Astrocyte of the cerebellum (primary cell): ENCODE measurements at places on chromosomes 5 and 9.

DNA sequence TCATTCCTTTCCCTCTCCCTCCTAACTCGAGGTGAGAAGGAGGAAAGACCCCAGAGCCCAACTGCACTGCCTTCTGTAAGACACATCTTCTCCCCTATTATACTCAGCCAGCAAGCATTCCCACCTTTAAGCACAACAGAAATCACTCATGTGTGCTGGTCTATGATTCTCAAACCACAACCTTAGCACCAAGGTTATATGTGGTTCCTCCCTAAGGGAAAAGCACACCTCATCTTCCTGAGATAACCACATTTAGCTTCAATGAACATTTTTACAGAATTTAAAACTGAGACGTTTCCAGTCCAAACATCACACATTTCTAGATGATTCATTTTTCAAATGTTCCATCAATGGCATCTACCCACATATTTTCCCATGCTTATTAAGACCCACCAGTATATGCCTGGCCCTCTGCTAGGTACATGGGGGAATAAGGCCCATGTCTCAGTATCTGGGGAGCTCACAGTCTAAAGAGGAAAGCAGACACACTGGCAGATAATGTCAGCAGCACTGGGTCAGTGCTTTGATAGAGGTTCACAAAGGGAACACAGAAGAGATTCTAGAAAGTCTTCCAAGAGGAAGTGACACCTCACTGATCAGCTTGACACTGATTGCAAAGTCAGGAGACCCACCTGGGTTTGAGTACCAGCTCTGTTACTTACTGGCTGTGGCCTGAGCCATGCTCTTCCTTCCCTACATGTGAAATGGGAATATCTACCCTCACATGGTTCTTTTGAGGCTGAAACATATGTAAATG, 245.4 kb downstream of the DENND1A start:
- DNase-seq = peak; percentile 20

- DNase-seq = no peak
These were observed 282.9 kb upstream of the WWC1 start for GRCh38 chr5:168008555-168008954.

DNA sequence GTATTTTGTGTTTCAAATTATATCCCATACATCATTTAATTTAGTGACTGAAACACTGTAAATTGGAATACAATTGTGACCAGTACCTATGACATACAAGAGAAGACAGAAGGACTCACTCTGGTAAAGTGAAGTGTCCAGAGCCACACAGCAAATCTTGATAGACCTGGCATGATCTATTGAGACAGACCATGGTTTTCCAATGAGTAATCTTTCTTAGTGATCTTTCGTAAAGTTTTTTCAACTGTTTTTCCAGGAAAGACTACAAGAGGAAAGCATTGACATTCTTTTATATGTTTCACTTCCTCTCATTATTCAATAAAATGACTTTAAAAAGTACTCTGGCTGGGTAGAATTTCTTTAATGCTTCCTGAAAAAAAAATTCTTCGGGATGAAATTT, 43.3 kb upstream of the ALDH1A1 start:
- no peak for DNase-seq

- no peak for DNase-seq
These were observed 7.5 kb upstream of the ERAP2 start for GRCh38 chr5:96868603-96869371.

GRCh38 chr5:172579403-172579990, 61.6 kb upstream of the NEURL1B start:
- DNase-seq = no peak

DNA sequence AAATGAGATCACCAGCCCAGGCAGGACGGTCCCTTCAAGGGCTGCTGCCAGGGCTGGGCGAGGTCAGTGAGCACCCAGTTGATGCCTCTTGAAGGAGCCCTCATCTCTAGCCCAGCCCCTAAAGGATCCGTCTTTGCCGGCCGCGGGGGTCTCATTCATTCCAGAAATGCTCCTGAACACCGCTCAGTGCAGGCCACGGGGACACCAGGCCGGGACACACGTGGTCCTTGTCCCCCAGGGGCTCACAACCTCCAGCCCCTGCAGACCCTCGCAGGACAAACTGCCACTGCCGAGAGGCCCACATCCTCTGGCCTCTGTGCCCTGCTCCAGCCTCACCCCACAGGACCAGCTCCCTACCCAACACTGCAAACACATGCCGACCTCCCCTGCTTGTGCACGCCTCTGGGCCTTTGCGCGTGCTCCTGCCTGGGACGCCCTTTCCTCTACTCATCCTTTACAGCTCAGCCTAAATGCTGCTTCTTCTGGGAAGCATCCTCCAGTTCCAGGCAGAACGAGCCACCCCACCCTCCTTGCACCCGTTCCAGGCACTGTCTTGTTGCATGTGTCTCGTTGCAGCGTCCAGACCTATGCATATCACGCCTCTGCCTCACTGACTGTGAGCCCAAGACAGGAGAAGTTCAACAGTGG, 10.3 kb upstream of the LAMC3 start:
- no peak for DNase-seq

GRCh38 chr9:93422977-93423616, 28.4 kb upstream of the FAM120A start:
- DNase-seq = no peak

GRCh38 chr5:132260714-132261551, 3.4 kb downstream of the PDLIM4 start:
- DNase-seq = peak; percentile 95

DNA sequence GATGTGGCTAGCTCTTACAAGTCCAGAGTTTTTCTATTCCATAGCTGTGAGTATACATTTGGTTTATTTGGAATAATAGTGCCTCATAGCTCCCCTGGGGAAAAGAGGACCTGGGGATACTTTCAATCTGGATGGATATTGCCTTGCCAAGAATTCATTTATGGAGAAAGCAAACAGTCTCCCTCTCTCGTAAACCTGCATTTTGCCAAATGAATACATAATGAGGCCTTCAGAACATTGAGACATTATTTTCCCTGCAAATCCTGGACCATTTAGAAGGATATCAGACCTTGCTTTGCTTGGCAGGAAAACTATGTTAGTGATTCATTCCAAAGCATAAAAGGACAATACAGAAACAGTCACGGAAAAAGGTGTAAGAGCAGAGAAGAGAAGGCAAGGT, 569.6 kb upstream of the BRINP1 start:
- DNase-seq = peak; percentile 74

DNA sequence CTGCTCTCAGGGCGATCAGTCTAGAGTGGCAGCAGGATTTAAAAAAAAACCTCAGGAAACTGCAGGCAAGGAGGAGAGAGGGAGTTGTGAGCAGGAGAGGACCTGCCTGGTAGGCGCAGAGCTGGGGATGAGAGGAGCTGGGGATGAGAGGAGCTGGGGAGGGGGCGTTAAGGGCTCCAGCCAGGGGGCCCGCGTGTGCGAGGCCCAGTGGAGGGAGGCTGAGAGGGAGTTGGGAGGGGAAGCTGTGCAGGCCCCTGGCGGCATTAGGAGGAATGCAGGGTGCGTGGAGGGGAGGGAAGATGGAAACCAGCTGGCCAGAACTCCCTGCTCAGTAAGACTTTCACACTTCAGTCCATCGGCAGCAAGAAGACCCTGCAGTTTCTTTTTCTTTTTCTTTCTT, 45.2 kb upstream of the HMCN2 start:
- DNase-seq = no peak

- DNase-seq = no peak
These were observed 17.0 kb upstream of the CRB2 start for GRCh38 chr9:123338710-123339665.

DNA sequence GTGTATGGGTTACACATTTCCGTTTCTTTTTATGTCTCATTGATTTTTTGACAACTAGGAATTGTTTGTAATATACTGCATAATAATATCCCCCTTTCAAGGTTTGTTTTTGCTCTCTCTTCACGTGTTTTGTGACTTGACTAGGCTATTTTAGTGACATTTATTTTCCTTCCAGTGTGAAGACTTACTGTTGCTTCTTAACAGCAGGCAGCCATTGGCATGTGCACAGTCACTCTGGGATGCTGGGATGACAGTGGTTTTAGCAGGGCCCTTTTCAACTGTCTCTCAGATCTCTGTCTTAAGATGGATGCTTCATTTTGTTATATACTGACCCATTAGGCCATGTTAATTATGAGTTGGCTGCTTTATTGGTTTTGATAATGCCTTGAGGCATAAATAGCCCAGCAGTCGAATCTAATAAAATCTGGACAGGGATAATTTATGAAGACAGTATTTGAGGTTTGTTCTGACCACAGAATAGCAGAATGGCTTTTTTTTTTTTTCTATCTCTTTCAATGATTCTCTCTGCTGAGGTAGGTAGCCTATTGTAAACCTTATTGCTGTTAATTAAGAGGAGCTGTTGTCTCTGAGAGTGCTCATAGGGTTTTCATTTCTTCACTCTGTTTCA, 536.0 kb downstream of the GABRG2 start:
- DNase-seq = no peak

GRCh38 chr5:179697993-179698934, 503 bp upstream of the CANX start:
- DNase-seq = peak; percentile 98

- peak; percentile 13 for DNase-seq
These were observed at the start of gene MPDZ for GRCh38 chr9:13279284-13280141. TSS of gene MPDZ (minus strand) at chr9:13279692. CDS start at chr9:13250315, 29,377 bp downstream.

GRCh38 chr5:67886761-67887160, 328.8 kb upstream of the PIK3R1 start:
- DNase-seq = no peak

GRCh38 chr5:39494107-39494510, 69.3 kb upstream of the DAB2 start:
- peak; percentile 50 for DNase-seq

- DNase-seq = peak; percentile 23
These were observed 93.3 kb downstream of the KIAA0825 start for GRCh38 chr5:94524841-94525697.

DNA sequence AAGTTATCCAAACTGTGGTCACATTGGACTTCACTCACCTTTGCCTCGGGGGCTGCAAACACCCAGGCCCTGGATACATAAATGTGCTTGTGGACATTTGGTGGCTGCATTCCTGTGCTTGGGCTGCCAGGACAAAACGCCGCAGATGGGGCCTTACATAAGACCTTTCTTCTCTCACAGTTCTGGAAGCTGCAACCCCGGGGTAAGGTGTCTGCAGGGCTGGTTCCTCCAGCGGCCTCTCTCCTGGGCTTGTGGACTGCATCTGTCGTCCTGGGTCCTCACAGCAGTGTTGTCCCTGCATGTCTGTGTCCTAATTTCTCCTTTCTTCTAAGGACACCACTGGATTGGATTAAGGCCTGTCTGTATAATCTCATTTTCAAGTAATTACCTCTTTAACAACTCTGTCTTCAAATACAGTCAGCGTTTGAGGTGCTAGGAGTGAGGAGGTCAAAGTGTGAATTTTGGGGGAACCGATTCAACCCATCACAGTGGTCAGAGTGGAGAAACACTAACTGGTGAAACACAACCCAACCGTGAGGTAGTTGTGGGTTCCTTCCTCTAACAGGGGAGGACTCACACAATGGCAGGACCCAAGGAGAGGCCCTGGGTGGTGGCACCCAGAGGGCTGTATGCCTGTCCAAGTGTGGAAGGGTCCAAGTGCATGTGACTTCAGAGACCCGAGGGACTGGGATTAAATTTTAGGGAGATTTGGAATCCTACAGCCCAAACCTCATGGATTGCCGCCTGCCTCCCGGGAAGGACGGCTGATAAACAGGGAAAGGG, 415.6 kb downstream of the IRX2 start:
- DNase-seq = no peak

- no peak for DNase-seq
These were observed 42.9 kb downstream of the LURAP1L start for GRCh38 chr9:12817702-12818101.

GRCh38 chr5:132750471-132751230, 3.4 kb downstream of the CCNI2 start:
- DNase-seq = no peak

DNA sequence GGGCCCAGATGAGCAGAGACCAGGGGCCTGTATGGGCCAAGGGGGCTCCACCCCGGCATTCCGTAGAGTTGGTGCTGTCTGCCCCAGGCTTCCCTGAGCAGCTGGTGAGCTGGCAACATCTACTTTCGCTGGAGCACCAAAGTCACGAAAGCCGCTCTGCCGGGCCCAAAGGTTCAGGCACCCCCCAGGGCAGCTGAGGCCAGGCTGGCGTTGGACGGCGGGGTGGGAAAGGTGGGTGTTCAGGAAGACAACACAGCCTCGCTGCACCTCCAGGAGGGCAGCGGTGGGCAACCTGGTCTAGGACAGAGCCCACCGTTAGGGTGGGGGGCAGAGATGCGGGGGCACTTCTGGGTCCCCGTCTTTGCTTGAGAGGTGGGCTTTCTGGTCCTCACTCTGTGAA, 30.1 kb upstream of the TMEM250 start:
- no peak for DNase-seq

- DNase-seq = no peak
These were observed 37.0 kb downstream of the B4GALT1 start for GRCh38 chr9:33129886-33130881.

GRCh38 chr5:87139795-87140194, 127.9 kb upstream of the RASA1 start:
- DNase-seq = no peak

DNA sequence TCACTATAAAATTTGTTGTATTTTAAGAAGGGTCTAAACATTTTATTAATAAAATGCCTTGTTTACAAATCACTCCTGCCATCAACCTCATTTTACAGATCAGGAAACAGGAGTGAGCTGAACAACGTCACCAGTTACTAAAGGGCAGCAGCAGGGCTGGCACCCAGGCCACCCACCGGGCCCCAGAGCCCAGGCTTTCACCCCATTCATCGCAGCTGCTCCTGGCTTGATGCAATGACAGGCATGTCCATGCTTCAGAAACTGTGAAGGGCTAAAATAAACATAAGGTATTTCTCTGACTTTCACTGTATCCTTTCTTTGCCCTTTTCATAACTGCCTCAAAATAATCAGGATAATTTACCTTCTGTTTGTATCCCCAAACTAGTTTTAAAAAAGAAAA, 18.1 kb downstream of the MED27 start:
- DNase-seq = no peak

DNA sequence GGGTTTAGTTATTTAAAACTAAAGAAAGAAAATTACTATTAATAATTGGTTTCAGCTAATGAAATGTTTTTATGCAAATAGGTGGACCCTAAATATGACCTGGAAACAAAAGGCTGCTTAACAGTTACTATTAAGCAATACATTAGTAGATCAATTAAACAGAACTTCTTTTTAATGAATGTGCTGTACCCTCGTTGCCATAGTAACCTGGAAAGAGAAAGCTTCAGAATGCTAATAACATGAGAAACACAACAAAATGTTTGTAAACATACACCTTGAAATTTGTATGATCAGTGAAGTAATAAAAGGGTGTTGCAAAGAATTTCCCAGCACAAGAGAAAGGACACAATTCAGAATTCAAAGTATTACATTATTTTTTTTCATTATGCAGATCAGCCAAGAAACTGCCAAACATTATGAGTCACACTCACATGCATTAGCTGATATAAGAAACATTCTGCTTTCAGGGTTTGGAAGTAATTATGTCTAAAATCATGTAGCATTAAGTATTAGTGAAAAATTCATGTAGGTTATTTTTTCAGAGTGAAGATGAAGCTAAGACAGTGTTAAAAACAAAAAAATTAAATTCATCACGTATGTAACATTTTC, 348.3 kb downstream of the ISL1 start:
- no peak for DNase-seq
